ENCODE measurements at places on chromosomes 4 and X.
A peak's percentile ranks its signal among the peaks of the same experiment; 100 is the strongest.

DNA sequence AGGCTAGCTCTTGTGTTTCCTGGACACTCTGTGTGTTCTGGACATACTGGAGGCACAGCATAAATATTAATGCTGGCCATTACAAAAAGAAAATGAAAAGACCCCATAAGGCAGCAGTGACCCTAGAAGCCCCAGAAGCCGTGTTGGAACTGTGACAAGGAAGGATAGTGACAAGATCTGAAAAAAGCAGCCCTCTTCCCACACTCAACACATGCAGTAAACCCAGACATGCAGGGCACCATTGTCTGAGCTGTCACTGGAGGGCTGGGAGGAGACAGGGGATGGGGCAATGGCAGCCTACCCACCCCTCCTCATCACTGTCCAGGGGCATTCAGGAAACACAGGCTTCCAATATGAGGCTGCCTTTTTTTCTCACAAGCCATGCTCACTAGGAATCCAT, 6.5 kb downstream of the TRIM2 start:
- peaks cover 9% of the 10 kb centered on the region for H3K27me3 ChIP-seq
- DNase-seq: no peak
- no peaks in the 10 kb centered on the region for H3K4me1 ChIP-seq
- peaks cover 5% of the 10 kb centered on the region for H3K36me3 ChIP-seq
- no peak overlapping the region for H3K27ac ChIP-seq
- no peak overlapping the region for H3K4me3 ChIP-seq

- no peak overlapping the region for H3K4me3 ChIP-seq
- H3K36me3 ChIP-seq: peaks cover 5% of the 10 kb centered on the region
- H3K4me1 ChIP-seq: no peaks in the 10 kb centered on the region
Observed at GRCh38 chrX:49147936-49148335, 14.6 kb upstream of the MAGIX start.

DNA sequence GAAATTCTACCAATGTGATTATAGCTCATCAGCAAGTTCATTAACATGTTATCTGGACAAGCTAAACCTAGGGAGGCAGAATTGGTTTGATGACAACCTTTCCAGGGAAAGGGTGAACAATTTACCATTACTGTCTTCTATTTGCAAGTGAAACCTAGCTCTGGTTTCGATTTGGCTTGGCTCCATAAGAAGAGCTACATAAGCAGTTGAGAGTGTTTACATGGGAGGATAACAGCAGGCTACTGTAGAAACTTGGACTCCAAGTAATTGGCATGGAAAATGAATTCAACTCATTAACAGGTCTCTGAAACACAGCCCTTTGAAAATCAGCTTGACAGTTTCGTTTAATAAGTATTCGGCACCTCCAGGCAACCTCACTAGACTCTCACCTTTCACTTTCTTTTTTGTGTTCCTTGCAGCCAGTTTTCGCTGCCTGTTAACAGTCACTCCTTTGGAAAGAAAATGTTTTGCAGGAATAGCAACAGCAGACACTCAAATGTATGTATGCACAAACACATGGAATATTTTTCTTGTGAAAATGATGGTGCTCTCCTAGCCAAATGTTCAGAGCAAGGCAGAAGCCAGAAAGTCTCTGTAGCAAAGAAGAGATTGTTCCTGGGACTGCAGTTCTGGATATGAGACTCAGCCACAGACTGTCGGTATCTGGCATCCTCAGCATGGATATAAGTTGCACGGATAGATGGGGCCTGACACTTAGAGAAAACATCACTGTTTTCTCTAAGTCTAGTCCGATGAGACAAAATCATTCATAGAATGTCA, 27.5 kb downstream of the POU3F4 start:
- DNase-seq: no peak
- no peaks in the 10 kb centered on the region for H3K27me3 ChIP-seq
- H3K4me1 ChIP-seq: no peaks in the 10 kb centered on the region
- no peak overlapping the region for H3K27ac ChIP-seq
- H3K4me3 ChIP-seq: peak overlapping the region; percentile 62
- no peaks in the 10 kb centered on the region for H3K36me3 ChIP-seq

GRCh38 chr4:172897046-172897445, 271.6 kb upstream of the GALNT7 start:
- DNase-seq: no peak
- no peak overlapping the region for H3K27ac ChIP-seq
